ENCODE measurements at places on chromosomes 11 and 22.

- DNase-seq: no peak
Observed at GRCh38 chr11:44464741-44465140, 100.7 kb upstream of the CD82 start.

DNA sequence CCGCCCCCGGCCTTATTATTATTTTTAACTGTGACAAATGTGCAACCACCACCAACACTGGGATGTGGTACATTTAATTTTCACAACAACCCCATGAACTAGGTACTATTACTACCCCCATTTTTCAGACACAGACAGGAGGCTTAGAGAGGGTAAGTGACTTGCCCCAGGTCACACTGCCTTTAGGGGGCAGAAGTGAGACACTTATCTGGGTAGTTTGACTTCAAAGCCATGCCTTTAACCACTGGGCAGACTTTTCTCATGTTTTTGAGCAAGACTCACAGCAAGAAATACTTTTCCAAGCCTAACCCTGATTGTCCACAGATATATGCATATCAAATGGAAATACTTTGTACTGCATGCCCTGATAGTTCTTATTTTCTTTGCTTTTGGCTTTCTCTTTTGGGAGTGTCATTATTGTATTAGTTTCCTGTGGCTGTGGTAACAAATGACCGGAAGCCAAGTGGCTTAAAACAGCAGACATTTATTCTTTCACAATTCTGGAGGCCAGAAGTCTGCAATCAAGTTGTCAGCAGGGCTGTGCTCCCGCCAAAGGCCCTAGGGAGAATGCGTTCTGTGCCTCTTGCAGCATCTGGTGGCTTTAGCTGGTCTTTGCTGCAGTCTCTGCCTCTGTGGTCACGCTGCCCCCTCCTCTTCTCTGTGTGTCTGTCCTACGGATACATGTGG lies 110.8 kb downstream of the GRIK4 start:
- peak; percentile 7 for DNase-seq

GRCh38 chr11:133531971-133532651 lies at the start of gene OPCML:
OPCML (minus strand) TSS chr11:133532501.
- DNase-seq: no peak

DNA sequence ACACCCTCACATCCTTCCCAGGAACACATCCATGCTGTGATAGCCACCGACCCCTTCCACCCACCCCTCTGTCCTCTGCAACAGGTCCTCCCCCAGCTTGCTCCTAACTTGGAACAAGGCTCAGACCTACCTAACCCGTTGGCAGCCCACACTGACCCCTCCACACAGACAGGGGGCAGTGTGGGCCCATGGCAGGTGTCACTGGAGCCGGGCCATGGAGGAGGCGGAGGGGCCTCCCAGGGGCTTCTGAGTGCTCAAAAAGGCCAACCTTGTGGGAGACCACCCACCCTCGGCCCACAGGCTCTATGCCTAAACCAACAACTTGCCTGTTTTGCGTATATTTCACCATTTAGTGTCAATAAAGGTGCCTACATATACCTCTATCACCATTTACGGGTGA lies 57.0 kb downstream of the CERK start:
- DNase-seq: peak; percentile 20

DNA sequence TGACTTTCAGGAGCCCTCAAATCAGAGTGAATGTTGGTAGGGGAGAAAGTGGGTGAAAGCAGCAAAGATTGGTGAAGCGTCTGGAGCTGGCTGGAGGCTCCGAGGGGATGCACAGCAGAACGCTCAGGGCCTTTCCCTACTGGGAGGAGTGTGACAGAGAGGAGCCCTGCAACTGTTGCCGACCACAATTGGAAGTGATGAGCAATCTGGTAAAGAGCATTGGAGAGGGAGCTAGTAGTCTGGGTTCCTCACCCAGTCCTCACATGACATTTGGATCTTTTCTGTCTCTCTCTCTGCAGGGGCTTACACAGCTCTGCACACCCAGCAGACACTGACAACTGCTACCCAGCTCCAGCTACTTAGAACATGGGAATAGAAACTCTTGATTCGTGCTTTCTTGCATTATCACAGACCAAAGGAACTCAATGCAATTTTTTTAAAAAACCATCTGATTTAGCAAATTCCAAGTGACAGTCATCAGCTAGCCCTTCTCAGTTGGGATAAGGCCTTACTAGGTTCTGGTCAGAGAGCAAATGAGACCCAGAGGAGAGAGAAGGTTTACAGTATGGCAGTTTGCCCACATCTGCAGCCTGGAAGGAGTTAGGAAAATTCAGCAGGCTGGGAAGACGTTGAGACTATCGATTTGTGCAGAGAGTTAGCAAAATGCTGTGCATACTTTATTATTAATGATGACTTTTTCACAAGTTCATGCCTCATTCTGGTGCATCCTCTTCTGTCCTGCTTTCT lies 278.0 kb upstream of the PLET1 start:
- DNase-seq: no peak

DNA sequence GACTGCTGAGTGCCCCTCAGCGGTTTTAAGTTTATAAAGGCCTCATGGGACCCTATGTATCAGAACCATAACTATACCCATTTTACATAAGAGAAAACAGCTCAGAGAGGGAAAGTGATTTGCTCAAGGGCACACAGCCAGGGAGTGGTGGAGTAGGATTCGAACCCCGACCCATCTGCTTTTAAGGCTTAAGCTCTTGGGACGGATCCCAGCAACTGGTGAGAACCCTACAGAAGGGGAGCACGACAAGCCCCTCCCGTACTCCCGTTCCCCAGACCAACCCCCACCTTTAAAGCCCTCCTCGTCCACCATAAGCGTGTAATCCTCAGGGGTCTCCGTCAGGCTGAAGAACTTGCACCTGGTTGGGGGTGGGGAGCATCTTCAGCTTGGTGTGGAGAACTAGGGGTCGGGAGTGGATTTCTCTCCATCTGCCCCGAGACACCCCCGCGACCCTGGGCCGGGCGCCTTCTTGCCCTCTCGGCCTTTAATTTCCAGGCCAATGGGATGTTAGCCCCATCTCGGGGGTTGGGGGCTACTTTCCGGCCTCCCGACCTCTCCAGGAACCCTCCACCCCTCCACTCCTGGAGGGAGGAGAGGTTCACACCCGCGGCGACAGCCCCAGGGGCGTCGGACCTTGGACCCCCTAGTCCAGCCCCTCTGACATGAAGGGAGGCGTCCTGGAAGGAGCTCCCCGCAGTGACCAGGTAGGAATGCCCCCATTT lies 725 bp downstream of the CASTOR1 start:
- DNase-seq: no peak

DNA sequence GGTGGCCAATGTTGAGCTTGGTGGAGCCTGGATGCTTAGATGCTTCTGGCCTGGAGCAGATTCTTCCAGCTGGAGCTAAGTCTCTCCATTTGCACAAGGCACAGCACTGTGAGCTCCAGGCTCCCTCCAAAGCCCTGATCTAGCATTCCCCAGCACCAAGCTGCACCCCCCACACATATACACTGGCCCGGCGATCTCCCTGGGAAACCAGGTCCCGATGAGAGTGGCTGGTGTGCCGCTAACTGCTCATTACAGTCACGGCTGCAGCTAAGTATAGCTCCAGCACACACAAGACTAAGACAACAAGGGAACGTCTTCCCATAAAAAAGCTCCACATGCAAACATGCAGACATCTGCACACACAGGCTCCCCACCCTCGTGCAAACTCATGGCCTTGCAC lies 17.6 kb downstream of the KCNC1 start:
- DNase-seq: no peak

- DNase-seq: no peak
Observed at GRCh38 chr11:133692126-133692934, 153.0 kb downstream of the SPATA19 start.

GRCh38 chr22:35443338-35443737 lies 43.4 kb downstream of the MCM5 start:
- DNase-seq: no peak

- DNase-seq: no peak
Observed at GRCh38 chr11:97990162-97990920, 1030.4 kb upstream of the CNTN5 start.
